Naive thymus-derived CD4-positive, alpha-beta T cell (primary cell): ENCODE measurements at places on chromosomes 6 and 20. TPM values are rescaled to one million over a fixed set of nuclear protein-coding genes. Genes with fewer than 3 reads are reported as not detected.

HTR1B gene
- not detected for total RNA-seq

TOMM34 gene
- 22.5 and 22.7 TPM in 2 replicates for total RNA-seq

SLC35F1 gene
- total RNA-seq = not detected

ADGRF1 gene
- not detected in 2 replicates for total RNA-seq

LINC00237 gene
- total RNA-seq = not detected

NR2E1 gene
- total RNA-seq = not detected in 2 replicates

STXBP5 gene
- 47.4 TPM for total RNA-seq

COL20A1 gene
- total RNA-seq = not detected in 2 replicates

GRCh38 chr6:35017411-35018181 lies 123.5 kb downstream of the TCP11 start:
- H3K4me1 ChIP-seq = no peaks in the 10 kb centered on the region
- H3K27me3 ChIP-seq = no peaks in the 10 kb centered on the region
- no peak for DNase-seq
- no peak overlapping the region for H3K4me3 ChIP-seq
- no peak overlapping the region for H3K27ac ChIP-seq

- no peak overlapping the region for H3K27ac ChIP-seq
- no peak overlapping the region for H3K4me3 ChIP-seq
- H3K27me3 ChIP-seq = no peaks in the 10 kb centered on the region
- DNase-seq = no peak
- H3K4me1 ChIP-seq = peaks cover 13% of the 10 kb centered on the region
- no peaks in the 10 kb centered on the region for H3K36me3 ChIP-seq
These were observed 23.7 kb downstream of the UBE2V1 start for GRCh38 chr20:50089140-50089786.

DNA sequence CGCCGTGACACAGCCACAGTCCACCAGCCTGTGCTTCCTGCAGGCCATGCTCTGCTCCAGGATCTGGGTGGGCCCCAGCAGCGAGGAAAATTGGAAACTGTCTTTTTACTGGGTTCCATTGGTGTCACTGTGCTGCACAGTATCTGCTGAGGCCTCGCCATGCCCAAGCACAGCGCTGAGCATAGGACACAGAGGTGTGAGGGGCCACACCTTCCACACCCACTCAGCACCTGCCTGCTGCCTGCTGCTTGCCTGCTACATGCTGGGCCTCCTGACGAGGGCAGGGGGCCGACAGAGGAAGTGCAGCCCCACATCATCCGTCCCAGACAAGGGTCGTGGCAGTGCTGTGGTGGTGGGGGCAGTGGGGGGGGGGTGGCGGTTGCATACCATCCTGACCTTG lies 173.0 kb upstream of the THBS2 start:
- H3K27ac ChIP-seq = no peak overlapping the region
- DNase-seq = no peak
- no peaks in the 10 kb centered on the region for H3K4me1 ChIP-seq
- no peaks in the 10 kb centered on the region for H3K27me3 ChIP-seq
- no peak overlapping the region for H3K4me3 ChIP-seq
- no peaks in the 10 kb centered on the region for H3K36me3 ChIP-seq

- no peak overlapping the region for H3K4me3 ChIP-seq
- H3K27ac ChIP-seq = no peak overlapping the region
- no peaks in the 10 kb centered on the region for H3K27me3 ChIP-seq
- H3K36me3 ChIP-seq = no peaks in the 10 kb centered on the region
- no peaks in the 10 kb centered on the region for H3K4me1 ChIP-seq
These were observed 57.8 kb upstream of the TPD52L1 start for GRCh38 chr6:125095580-125096301.

DNA sequence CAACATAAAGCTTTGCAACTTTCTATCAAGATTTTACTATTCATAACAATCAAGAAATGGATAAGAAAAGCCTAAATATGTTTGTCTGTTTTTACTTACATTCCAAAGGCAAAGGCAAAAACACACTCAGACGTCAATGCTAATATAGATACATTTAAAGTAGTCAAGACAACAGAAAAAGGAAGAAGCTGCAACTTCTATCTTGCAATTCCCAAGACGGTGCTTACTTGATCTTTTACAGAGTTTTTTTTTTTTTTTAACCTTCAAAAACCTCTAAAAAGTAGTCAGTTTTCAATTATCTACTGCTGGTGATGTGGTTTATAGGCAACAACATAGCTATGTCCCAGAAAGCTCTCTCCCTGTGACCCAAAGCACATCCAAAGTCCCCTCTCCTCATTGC lies 58.1 kb downstream of the EPB41L2 start:
- H3K27ac ChIP-seq = no peak overlapping the region
- no peaks in the 10 kb centered on the region for H3K4me1 ChIP-seq
- no peak for DNase-seq
- H3K4me3 ChIP-seq = no peak overlapping the region

GRCh38 chr6:120355822-120356221 lies 978.5 kb downstream of the TBC1D32 start:
- H3K36me3 ChIP-seq = no peaks in the 10 kb centered on the region
- no peak overlapping the region for H3K4me3 ChIP-seq
- H3K4me1 ChIP-seq = no peaks in the 10 kb centered on the region

- no peak for DNase-seq
- H3K27ac ChIP-seq = no peak overlapping the region
- H3K36me3 ChIP-seq = no peaks in the 10 kb centered on the region
- no peak overlapping the region for H3K4me3 ChIP-seq
- peaks cover 17% of the 10 kb centered on the region for H3K4me1 ChIP-seq
- no peaks in the 10 kb centered on the region for H3K27me3 ChIP-seq
These were observed 220.4 kb upstream of the ZNF217 start for GRCh38 chr20:53814060-53814459.

- DNase-seq = no peak
- no peaks in the 10 kb centered on the region for H3K4me1 ChIP-seq
- no peaks in the 10 kb centered on the region for H3K36me3 ChIP-seq
- H3K27ac ChIP-seq = no peak overlapping the region
- no peak overlapping the region for H3K4me3 ChIP-seq
These were observed 148.2 kb upstream of the KCNG1 start for GRCh38 chr20:51171141-51171540.

GRCh38 chr6:104268389-104268788 lies 591.3 kb downstream of the HACE1 start:
- no peaks in the 10 kb centered on the region for H3K36me3 ChIP-seq
- H3K27me3 ChIP-seq = no peaks in the 10 kb centered on the region
- no peaks in the 10 kb centered on the region for H3K4me1 ChIP-seq
- DNase-seq = no peak
- H3K4me3 ChIP-seq = no peak overlapping the region

GRCh38 chr6:84618046-84618752 lies 146.2 kb downstream of the TBX18 start:
- no peak overlapping the region for H3K27ac ChIP-seq
- no peak for DNase-seq
- H3K4me1 ChIP-seq = no peaks in the 10 kb centered on the region
- H3K36me3 ChIP-seq = no peaks in the 10 kb centered on the region
- H3K27me3 ChIP-seq = no peaks in the 10 kb centered on the region

DNA sequence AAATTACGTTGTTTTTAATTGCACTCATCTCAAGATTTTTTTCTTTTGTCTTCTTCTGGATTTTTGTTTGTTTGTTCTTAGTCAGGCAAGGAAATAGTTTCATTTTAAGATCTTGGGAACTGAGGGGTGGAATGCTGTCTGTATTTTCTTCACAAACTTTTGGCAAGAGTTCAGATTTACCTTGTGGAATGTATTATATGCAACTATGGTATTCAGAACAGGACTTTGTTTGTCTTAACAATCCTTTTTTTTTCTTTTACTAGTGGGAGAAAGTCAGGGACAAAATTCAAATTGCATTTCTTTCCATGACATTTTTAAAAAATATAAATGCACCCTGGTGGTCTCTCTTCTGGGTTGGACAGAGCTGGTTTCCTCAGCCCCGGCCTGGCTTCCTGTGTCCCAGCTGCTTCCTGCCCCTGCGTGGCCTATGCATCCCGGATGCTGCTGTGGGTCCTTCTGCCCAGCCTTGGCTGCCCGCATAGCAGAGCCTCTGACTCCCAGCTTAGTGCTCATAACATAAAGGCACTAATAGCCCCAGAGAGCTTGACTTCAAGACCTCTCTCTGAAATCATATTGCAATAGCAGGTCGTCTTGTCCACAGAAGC lies 520.7 kb downstream of the QKI start:
- no peak for DNase-seq
- H3K36me3 ChIP-seq = no peaks in the 10 kb centered on the region
- H3K4me1 ChIP-seq = no peaks in the 10 kb centered on the region
- no peaks in the 10 kb centered on the region for H3K27me3 ChIP-seq
- H3K4me3 ChIP-seq = no peak overlapping the region

DNA sequence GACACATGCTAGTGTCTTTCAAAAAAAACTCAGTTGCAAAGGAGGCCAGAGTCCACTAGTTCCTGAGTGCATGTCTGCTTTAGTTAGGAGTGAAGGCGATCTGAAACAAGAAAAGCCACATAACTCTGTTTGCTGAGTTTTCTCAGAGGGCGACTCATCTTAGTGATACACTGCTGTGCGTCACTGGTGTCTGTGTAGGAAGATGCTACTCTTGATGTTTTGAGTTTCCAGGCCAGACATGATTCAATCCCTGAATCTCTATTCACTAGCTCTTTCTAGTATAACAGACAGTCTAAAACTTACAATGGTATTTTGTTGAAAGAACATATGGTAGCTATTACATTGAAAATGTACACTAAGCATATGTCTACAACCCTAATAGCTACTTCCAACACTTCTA lies 60.9 kb downstream of the GFRAL start:
- H3K4me1 ChIP-seq = no peaks in the 10 kb centered on the region
- DNase-seq = no peak
- no peaks in the 10 kb centered on the region for H3K36me3 ChIP-seq
- H3K27ac ChIP-seq = no peak overlapping the region

DNA sequence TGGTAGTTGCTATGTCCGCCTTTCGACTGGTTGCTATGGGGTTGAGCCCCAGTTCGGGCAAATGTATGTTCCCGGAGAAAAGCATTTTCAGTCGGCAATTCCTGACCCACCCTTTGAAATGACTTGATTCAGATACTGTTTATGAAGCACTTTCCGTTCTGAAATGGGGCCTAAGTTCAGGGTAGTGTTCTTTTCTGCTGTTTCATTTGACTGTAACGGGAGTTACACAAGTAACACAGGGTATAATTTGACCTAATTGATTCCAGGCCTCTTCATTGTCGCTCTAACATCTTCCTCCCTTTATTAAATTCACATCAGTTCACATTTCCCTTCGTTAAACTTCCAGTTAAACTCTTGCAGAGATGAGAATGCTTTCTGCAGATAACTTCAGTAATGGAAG lies 85.5 kb downstream of the BMP6 start:
- H3K27me3 ChIP-seq = no peaks in the 10 kb centered on the region
- DNase-seq = no peak
- no peaks in the 10 kb centered on the region for H3K36me3 ChIP-seq
- H3K27ac ChIP-seq = no peak overlapping the region
- no peak overlapping the region for H3K4me3 ChIP-seq
- no peaks in the 10 kb centered on the region for H3K4me1 ChIP-seq

GRCh38 chr6:8506126-8506525 lies 70.8 kb upstream of the SLC35B3 start:
- no peaks in the 10 kb centered on the region for H3K36me3 ChIP-seq
- no peak overlapping the region for H3K4me3 ChIP-seq
- H3K27ac ChIP-seq = no peak overlapping the region
- no peaks in the 10 kb centered on the region for H3K4me1 ChIP-seq
- H3K27me3 ChIP-seq = no peaks in the 10 kb centered on the region

DNA sequence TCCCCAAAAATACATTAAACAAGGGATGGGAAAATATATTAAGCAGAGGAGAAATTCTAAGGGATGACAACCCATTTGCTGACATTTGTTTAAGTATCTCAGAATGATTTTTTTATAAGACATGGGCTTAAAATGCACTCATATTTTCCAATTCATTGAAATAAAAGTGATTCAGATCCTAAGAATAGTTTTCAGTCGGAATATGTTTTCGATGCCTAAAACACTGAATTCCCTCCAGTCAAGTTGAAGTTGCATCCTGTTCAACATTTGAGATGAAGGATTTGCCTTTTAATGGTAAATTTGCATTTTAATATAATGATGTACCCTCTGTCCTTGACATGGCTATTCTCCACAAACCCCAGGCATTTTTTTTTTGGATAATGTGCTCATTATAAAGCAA lies 79.3 kb downstream of the PTCHD4 start:
- no peaks in the 10 kb centered on the region for H3K36me3 ChIP-seq
- DNase-seq = no peak
- H3K4me1 ChIP-seq = no peaks in the 10 kb centered on the region

DNA sequence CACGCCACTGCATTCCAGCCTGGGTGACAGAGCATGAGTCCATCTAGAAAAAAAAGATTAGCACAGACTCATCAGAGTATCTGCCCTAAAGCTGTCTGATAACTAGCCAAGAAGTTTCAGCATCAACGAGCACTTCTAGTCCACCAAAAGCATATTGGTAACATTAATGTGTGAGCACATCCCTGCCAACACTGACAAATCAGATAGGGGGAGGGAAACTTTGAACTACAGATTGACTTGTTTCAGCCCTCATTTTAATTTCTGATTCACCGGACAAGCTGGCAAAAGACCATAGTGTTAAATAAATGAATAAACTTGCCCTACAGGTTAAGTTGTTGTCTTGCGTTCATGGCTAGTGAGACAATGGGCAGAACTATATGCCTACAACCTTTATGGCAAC lies 7.7 kb upstream of the SEC63 start:
- H3K27me3 ChIP-seq = no peaks in the 10 kb centered on the region
- no peak overlapping the region for H3K27ac ChIP-seq
- no peak overlapping the region for H3K4me3 ChIP-seq
- no peaks in the 10 kb centered on the region for H3K4me1 ChIP-seq

DNA sequence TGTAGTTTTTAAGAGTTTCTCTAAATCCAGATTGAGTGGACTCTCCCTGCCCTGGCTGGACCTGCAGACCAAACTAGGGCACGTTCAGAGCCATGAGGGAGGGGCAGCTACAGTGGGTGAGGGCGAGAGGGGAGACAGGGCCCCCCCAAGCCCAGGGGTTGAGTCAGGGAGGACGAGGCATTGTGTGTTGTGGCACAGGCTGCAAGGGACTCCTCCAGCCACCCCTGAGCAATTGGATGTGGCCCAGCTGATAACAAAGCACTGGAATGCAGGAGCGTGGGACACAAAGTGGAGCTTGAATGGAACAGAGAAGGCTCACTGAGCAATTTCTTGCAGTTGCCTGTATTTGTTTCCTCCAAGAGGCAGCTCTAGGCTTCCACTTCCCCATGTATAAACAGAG lies 43.5 kb upstream of the MYL9 start:
- no peak for DNase-seq
- peaks cover 13% of the 10 kb centered on the region for H3K36me3 ChIP-seq
- no peaks in the 10 kb centered on the region for H3K27me3 ChIP-seq
- H3K27ac ChIP-seq = no peak overlapping the region
- peaks cover 5% of the 10 kb centered on the region for H3K4me1 ChIP-seq
- H3K4me3 ChIP-seq = no peak overlapping the region

- H3K27ac ChIP-seq = no peak overlapping the region
- no peaks in the 10 kb centered on the region for H3K36me3 ChIP-seq
- H3K4me1 ChIP-seq = no peaks in the 10 kb centered on the region
- no peak overlapping the region for H3K4me3 ChIP-seq
- H3K27me3 ChIP-seq = no peaks in the 10 kb centered on the region
These were observed 695.0 kb downstream of the COL12A1 start for GRCh38 chr6:74510878-74511277.

- H3K36me3 ChIP-seq = no peaks in the 10 kb centered on the region
- H3K27me3 ChIP-seq = no peaks in the 10 kb centered on the region
- H3K4me3 ChIP-seq = no peak overlapping the region
- H3K27ac ChIP-seq = no peak overlapping the region
These were observed 3.3 kb upstream of the MTCH1 start for GRCh38 chr6:36989264-36989663.

GRCh38 chr6:140774080-140774505 lies 1358.6 kb upstream of the GJE1 start:
- H3K27me3 ChIP-seq = no peaks in the 10 kb centered on the region
- no peaks in the 10 kb centered on the region for H3K36me3 ChIP-seq
- no peaks in the 10 kb centered on the region for H3K4me1 ChIP-seq
- no peak overlapping the region for H3K27ac ChIP-seq
- no peak for DNase-seq
- no peak overlapping the region for H3K4me3 ChIP-seq
